ENCODE measurements at places on chromosomes 5 and 9. TPM values are rescaled to one million over a fixed set of nuclear protein-coding genes. Genes with fewer than 3 reads are reported as not detected.

The GPRIN1 gene
- total RNA-seq: 0.98 TPM

- H3K27me3 ChIP-seq: no peaks in the 10 kb centered on the region
- H3K4me3 ChIP-seq: no peak overlapping the region
- no peaks in the 10 kb centered on the region for H3K4me1 ChIP-seq
- DNase-seq: no peak
- H3K27ac ChIP-seq: no peak overlapping the region
Measured at GRCh38 chr5:149810856-149811255, 80.7 kb downstream of the PPARGC1B start.

DNA sequence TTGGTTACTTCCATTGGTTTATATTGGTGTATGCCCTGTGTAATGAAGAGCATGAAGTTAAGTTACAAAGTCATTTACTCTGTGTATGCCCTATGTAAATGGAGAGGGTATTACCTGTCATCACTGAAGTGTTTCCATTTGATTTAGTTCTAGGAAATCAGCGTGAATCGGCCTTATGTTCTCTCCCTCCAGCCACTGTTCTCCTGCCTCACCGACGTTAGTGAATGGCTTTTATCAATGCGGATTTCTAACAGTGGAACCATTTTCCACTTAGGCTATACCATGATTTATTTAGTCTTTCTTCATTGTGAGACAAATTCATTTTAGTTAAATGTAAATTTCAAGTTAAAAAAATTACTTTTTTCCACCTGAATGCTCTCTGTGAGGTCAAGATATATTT lies 327.0 kb upstream of the ADCY2 start:
- no peak overlapping the region for H3K27ac ChIP-seq
- no peak overlapping the region for H3K4me3 ChIP-seq
- H3K27me3 ChIP-seq: no peaks in the 10 kb centered on the region
- no peaks in the 10 kb centered on the region for H3K4me1 ChIP-seq
- no peaks in the 10 kb centered on the region for H3K36me3 ChIP-seq
- no peak for DNase-seq

The ARID3C gene
- not detected for total RNA-seq

DNA sequence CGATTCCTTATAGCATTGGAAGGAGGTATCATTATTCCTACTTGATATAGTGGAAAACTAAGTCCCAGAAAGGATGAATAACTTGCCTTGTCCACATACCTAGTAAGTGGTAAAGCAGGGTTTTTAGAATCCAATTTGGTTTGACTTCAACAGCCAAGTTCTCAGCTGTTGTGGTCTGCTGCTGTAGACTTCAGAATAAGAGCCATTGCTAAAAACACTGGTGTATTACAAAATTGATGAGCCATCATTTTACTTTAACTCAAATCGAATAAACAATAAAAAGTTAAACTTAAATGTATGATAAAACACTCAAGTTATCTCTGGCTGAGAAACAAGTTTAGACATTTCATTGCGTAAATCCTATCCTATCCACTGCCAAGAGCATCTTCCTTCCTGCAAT lies 610.8 kb downstream of the TLE1 start:
- no peaks in the 10 kb centered on the region for H3K27me3 ChIP-seq
- no peak overlapping the region for H3K4me3 ChIP-seq
- no peak for DNase-seq
- H3K27ac ChIP-seq: no peak overlapping the region

- peak overlapping the region; percentile 78 for H3K27ac ChIP-seq
- H3K4me1 ChIP-seq: no peaks in the 10 kb centered on the region
- no peaks in the 10 kb centered on the region for H3K36me3 ChIP-seq
- peak overlapping the region; percentile 63 for H3K4me3 ChIP-seq
Measured at GRCh38 chr9:16828340-16829281, 41.9 kb downstream of the BNC2 start.

GRCh38 chr5:124923131-124923530 lies 176.7 kb upstream of the ZNF608 start:
- H3K4me3 ChIP-seq: no peak overlapping the region
- no peaks in the 10 kb centered on the region for H3K27me3 ChIP-seq
- no peak overlapping the region for H3K27ac ChIP-seq
- H3K4me1 ChIP-seq: no peaks in the 10 kb centered on the region

GRCh38 chr5:7478459-7478858 lies 82.5 kb downstream of the ADCY2 start:
- no peak for DNase-seq
- H3K36me3 ChIP-seq: no peaks in the 10 kb centered on the region
- H3K27ac ChIP-seq: no peak overlapping the region
- no peaks in the 10 kb centered on the region for H3K27me3 ChIP-seq

GRCh38 chr5:134247428-134248224 lies 21.8 kb upstream of the PPP2CA start:
- H3K4me3 ChIP-seq: no peak overlapping the region
- H3K36me3 ChIP-seq: no peaks in the 10 kb centered on the region
- H3K27ac ChIP-seq: peak overlapping the region; percentile 75
- no peaks in the 10 kb centered on the region for H3K27me3 ChIP-seq

- no peak overlapping the region for H3K27ac ChIP-seq
- no peaks in the 10 kb centered on the region for H3K27me3 ChIP-seq
- H3K4me3 ChIP-seq: no peak overlapping the region
- H3K4me1 ChIP-seq: no peaks in the 10 kb centered on the region
Measured at GRCh38 chr9:126520453-126520852, 93.3 kb upstream of the LMX1B start.

GRCh38 chr5:120396186-120396585 lies 67.9 kb upstream of the PRR16 start:
- no peak overlapping the region for H3K27ac ChIP-seq
- H3K36me3 ChIP-seq: no peaks in the 10 kb centered on the region
- no peaks in the 10 kb centered on the region for H3K27me3 ChIP-seq
- DNase-seq: no peak

GRCh38 chr9:79583952-79584654 lies 12.3 kb downstream of the TLE4 start:
- H3K27me3 ChIP-seq: no peaks in the 10 kb centered on the region
- no peak for DNase-seq
- H3K4me1 ChIP-seq: no peaks in the 10 kb centered on the region
- no peaks in the 10 kb centered on the region for H3K36me3 ChIP-seq
- H3K27ac ChIP-seq: no peak overlapping the region

- no peak for DNase-seq
- no peak overlapping the region for H3K27ac ChIP-seq
- H3K4me3 ChIP-seq: no peak overlapping the region
- H3K4me1 ChIP-seq: no peaks in the 10 kb centered on the region
- H3K27me3 ChIP-seq: no peaks in the 10 kb centered on the region
- H3K36me3 ChIP-seq: peaks cover 7% of the 10 kb centered on the region
Measured at GRCh38 chr5:10264604-10265003, 14.5 kb downstream of the CCT5 start.

The TMEM252 gene
- not detected for total RNA-seq

GRCh38 chr9:29348999-29349398 lies 1775.7 kb upstream of the C9orf72 start:
- no peak overlapping the region for H3K27ac ChIP-seq
- no peaks in the 10 kb centered on the region for H3K36me3 ChIP-seq
- H3K4me3 ChIP-seq: no peak overlapping the region
- no peaks in the 10 kb centered on the region for H3K27me3 ChIP-seq
- DNase-seq: no peak

The SHOC1 gene
- 0.33 TPM for total RNA-seq

- no peak for DNase-seq
- peak overlapping the region; percentile 94 for H3K27ac ChIP-seq
- H3K27me3 ChIP-seq: no peaks in the 10 kb centered on the region
- no peaks in the 10 kb centered on the region for H3K4me1 ChIP-seq
- H3K36me3 ChIP-seq: no peaks in the 10 kb centered on the region
Measured at GRCh38 chr5:181190711-181191525, 14.1 kb downstream of the TRIM7 start.

DNA sequence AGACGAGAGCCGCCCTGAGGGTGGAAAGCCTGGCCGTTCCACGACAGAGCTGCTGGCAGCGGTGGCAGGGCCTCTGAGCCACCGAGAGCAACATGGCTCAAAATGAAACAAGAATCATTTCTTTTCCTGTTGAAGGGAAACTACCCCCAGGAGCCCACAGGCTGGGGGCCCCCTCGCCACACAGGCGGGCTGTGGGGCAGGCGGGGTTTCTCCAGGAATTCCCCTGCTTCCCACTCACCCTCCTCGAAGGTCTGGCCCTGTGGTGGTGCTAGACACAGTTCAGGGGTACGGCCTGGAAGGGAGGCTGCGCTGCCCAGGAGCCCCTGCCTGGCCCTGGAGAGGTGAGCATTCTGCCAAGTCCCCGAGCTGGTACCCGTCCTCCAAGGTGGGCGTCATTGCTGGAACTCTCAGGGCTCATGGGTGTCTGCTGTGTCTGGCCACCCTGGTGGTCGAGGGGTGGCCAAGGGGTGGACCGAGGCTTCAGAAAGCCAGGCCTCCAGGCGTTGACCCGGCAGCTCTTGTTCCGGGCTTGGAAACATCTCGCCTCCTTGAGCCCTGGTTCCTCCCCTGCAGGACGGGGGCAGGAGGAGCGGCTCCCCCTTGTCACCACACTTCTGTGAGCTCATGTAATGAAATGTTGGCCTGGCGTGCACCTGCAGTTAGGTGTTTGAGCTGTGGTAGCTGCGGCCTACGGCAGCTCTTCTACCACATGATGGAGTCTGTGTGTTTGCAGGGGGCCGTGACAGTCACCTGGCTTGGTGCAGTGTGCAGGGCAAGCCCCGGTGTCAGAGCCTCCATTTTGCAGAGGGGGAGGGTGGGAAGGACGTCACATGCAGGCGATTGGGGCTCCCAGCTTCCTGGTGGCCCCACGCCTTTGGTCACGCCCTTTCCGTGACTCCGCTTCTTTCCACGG lies 65.3 kb downstream of the RXRA start:
- no peaks in the 10 kb centered on the region for H3K27me3 ChIP-seq
- no peaks in the 10 kb centered on the region for H3K36me3 ChIP-seq
- peak overlapping the region; percentile 46 for H3K27ac ChIP-seq
- no peak for DNase-seq
- peak overlapping the region; percentile 6 for H3K4me3 ChIP-seq

DNA sequence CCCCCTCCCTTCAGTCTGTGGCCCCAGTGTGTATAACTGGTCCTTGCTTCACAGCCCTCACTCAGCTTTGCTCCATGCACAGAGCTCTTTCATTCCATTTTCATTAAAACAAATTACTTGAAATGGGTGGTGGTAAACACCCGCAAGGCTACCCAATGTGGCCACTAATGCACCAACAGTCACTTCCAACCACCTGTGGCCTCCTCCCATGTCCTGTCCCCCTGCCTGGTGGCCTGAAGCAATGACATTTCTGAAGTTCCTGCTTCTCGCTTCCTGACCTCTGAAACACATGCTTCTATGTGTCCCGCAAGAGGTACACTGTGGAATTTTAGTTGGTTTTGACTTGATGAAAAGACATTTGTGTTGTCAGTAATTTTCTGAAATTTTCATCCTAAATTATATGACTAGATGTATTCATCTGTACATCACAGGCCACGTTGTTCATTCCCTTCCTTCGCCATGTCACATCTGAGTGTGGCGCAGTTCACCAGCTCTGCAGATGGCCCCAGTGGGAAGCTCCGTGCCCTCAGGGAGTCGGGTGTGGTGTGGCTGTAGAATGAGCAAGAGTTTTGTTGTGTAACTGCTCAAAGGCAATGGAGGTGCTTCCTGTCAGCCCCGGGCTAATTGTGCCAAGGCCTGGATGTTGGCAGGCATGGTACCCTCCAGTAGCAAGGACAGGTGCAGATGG lies 9.6 kb downstream of the ROPN1L start:
- H3K4me3 ChIP-seq: no peak overlapping the region
- no peak overlapping the region for H3K27ac ChIP-seq
- no peaks in the 10 kb centered on the region for H3K36me3 ChIP-seq
- DNase-seq: no peak
- no peaks in the 10 kb centered on the region for H3K27me3 ChIP-seq

GRCh38 chr9:134644725-134645606 lies 3.4 kb downstream of the COL5A1 start:
- H3K4me1 ChIP-seq: peaks cover 7% of the 10 kb centered on the region
- DNase-seq: peak; percentile 60
- H3K27ac ChIP-seq: peak overlapping the region; percentile 19
- no peaks in the 10 kb centered on the region for H3K27me3 ChIP-seq

The IGFBPL1 gene
- total RNA-seq: not detected

The IFNK gene
- total RNA-seq: not detected

GRCh38 chr5:147384346-147385193 lies 125.3 kb downstream of the DPYSL3 start:
- no peak overlapping the region for H3K4me3 ChIP-seq
- H3K4me1 ChIP-seq: no peaks in the 10 kb centered on the region
- no peaks in the 10 kb centered on the region for H3K36me3 ChIP-seq
- DNase-seq: no peak

- H3K4me3 ChIP-seq: no peak overlapping the region
- DNase-seq: no peak
- no peak overlapping the region for H3K27ac ChIP-seq
- H3K27me3 ChIP-seq: no peaks in the 10 kb centered on the region
- no peaks in the 10 kb centered on the region for H3K4me1 ChIP-seq
Measured at GRCh38 chr5:102778478-102778877, 23.4 kb downstream of the PAM start.

- H3K4me1 ChIP-seq: no peaks in the 10 kb centered on the region
- no peak for DNase-seq
- H3K27me3 ChIP-seq: no peaks in the 10 kb centered on the region
- no peak overlapping the region for H3K4me3 ChIP-seq
- H3K36me3 ChIP-seq: no peaks in the 10 kb centered on the region
Measured at GRCh38 chr9:109903515-109904138, 123.6 kb downstream of the PALM2AKAP2 start.

- H3K4me1 ChIP-seq: no peaks in the 10 kb centered on the region
- no peak for DNase-seq
- H3K27me3 ChIP-seq: no peaks in the 10 kb centered on the region
- no peak overlapping the region for H3K4me3 ChIP-seq
- no peaks in the 10 kb centered on the region for H3K36me3 ChIP-seq
Measured at GRCh38 chr5:115064380-115064779, 105.3 kb downstream of the TRIM36 start.

DNA sequence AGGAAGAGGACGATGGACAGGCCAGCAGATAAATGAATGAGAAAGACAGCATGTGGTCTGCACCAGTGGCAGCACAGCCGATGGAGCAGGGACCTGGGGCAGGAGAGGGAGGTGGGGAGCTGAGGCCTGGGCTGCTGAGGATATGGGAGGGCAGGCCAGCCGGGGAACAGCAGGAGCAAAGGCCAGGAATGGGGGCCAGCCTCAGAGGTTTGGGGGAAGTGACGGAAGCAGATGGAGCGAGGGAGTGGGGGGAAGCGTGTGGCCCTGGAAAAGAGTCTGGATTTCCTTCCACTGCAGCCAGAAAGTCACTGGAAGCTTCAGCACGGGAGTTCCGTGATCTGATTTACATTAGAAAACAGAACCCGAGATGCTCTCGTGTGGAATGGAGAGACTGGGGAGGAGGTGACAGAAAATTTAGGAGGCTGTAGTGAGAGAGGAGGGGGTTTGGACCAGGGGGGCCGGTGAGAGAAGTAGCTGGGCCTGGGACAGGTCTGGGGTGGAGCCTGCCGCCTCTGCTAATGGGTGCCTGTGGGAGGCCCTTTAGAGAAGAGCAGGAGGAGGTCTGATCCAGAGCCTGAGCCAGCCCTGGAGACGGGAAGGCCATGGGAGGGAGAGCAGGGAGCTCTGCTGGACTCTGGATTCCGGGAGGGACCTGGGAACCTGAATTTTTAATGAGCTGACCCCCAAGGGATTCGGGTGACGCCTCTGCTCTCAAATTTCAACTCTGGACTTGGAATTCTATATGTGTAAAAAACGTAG lies 65.4 kb downstream of the TSPAN17 start:
- no peaks in the 10 kb centered on the region for H3K36me3 ChIP-seq
- H3K27me3 ChIP-seq: peaks cover 20% of the 10 kb centered on the region
- no peak for DNase-seq
